CD4-positive, alpha-beta memory T cell (primary cell): ENCODE measurements at places on chromosomes 1 and 21. TPM values are rescaled to one million over a fixed set of nuclear protein-coding genes. Genes with fewer than 3 reads are reported as not detected.

DNA sequence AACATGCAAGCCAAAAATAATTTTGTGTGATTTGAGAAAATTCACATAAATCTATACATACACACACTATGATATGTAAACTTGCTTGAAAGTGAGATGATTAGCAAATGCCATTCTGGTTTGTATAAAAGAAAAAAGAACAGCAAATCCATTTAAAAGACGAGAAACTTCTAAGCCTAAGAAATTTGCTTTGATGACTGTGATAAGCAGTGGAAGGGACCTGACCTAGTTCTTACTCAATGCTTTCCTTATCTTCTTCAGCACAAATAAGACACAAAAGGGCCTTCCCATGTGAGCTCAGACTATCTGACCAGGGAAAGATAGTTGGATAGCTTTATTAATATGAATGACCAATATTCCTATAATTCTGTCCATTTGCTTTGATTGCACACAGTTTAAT lies 25.3 kb upstream of the NMNAT2 start:
- DNase-seq, result no peak

DNA sequence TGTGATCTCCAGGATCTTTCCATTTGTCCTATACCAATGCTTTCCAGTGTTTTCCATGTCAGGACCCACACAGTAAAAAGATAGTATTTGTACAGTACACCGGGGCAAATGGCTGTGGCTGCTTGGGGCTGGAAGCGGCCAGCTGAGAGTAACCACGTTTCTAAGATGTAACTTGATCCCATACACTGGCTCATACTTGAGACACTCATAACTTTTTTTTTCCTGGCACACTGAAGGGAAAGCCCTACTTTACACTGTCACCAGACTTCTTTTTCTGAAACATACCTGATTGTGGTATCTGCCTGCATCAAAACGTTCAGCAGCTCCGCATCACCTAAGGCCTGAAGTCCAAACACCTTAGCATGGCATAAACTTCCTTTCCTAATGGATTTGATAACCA lies 21.6 kb downstream of the VPS13D start:
- DNase-seq, result no peak

DNA sequence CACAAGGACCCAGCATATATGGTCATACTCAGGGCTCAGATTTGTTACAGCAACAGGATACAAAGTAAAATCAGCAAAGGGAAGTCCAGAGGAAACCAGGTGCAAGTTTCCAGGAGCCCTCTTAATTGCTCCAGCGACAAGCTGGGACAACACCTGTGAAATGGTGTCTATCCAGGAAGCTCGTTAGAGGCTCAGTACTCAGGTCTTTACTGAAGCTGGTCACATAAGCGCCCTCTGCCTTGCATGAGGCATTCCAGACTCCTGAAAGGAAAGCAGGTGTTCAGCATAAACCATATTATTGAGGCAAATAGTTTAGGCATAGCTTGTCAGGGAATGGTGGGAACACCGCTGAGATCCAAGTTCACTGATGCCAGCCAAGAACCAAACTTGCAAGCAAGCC lies 231.0 kb downstream of the SLC35F3 start:
- no peak for DNase-seq

DNA sequence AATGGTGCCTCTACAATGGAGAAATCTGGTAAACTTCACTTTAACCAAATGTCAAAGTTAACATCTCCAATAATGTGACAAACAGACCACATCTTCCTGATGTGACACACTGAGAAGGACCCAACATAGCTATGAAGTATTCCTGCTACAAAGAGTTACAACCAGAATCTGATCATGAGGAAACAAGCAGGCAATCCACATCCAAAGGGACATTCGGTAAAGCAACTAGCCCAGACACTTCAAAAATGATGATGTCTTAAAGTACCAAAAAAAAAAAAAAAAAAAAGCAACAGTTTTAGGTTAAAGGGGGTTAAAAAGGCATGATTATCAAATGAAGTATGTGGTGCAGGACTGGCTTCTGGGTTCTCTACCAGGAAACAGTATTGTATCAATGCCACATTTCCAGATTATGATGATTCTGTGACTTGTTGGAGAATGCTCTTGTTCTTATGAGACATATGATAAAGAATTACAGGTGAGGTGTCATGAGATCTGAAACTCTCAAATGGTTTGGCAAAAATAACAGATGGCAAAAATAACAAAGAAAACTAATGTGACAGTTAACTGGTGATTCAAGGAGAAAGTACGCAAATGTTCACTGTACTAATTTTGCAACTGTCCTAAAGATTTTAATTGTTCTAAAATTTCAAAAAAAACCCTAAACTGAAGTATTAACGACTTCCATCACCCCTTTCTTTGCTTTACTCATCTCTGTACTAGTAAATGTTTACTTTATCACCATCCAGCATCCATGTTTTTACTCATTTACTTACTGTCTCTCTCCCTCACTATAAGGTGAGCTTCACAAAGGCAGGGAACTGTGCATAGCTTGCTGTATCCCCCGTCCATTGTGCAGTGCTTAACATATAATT lies 2.8 kb downstream of the CD58 start:
- DNase-seq, result no peak

The ALX3 gene
- not detected for polyA plus RNA-seq
